ENCODE measurements at places on chromosomes 3 and 15. TPM values are rescaled to one million over a fixed set of nuclear protein-coding genes. Genes with fewer than 3 reads are reported as not detected.
A peak's percentile ranks its signal among the peaks of the same experiment; 100 is the strongest.

The FBXW12 gene
- total RNA-seq: not detected

The STAB1 gene
- total RNA-seq: not detected

- H3K4me3 ChIP-seq: no peak overlapping the region
- H3K36me3 ChIP-seq: no peaks in the 10 kb centered on the region
- H3K27me3 ChIP-seq: peaks cover 36% of the 10 kb centered on the region
- peaks cover 7% of the 10 kb centered on the region for H3K4me1 ChIP-seq
- no peak for DNase-seq
- no peak overlapping the region for H3K27ac ChIP-seq
Observed at GRCh38 chr3:126528800-126529541, 5.0 kb downstream of the CHST13 start.

DNA sequence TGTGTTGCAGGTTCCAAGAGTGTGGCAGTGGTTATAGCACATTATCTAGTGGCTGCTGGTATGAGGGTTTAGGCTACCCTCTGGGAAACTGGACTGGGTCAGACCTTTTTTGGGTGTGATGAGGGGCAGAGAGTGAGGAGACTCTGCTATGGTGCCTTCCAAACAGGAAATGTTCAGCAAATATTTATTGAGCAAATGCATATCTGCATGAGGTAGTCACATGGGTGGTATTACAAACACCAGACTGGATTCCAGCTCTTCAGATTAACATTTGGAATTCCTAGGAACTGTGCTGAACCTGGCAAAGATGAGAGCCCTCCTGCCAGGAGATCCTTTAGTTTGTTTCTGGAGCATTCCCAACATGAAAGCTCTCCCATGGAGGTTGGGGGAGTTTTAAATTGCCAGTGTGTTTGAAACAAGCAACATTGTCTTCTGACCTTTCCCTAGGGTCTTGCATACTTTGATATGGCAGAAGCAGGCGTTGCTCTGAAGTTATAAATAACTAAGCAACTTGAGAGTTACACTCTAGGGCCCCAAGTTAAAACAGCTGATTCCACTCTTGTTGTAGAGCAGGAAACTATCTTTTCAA is 341.2 kb upstream of the C2CD4B start:
- H3K27ac ChIP-seq: peak overlapping the region; percentile 72
- peaks cover 50% of the 10 kb centered on the region for H3K4me1 ChIP-seq
- H3K4me3 ChIP-seq: no peak overlapping the region
- no peaks in the 10 kb centered on the region for H3K36me3 ChIP-seq

- H3K27me3 ChIP-seq: no peaks in the 10 kb centered on the region
- peaks cover 45% of the 10 kb centered on the region for H3K4me1 ChIP-seq
- peaks cover 9% of the 10 kb centered on the region for H3K36me3 ChIP-seq
- DNase-seq: no peak
- H3K27ac ChIP-seq: peak overlapping the region; percentile 54
Observed at GRCh38 chr3:188683032-188683521, 488.7 kb upstream of the TPRG1 start.

DNA sequence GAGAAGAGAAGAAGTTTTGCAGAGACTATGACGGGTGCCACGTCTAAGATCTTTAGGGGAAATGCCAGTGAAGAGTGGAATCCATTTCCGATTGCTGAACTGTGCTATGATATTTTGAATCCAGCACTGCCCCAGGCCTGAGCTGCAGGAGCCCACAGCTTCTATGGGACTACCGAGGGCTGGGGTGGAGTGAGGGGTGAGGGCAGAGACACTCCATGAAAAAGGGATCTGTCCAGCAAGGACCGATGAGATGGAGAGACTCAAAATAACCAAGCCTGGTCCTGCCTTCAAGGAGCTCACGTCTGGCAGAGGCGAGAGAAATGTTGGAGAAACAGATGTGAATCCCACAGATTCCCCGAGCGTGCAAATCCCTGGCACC is 79.8 kb upstream of the MEF2A start:
- H3K4me1 ChIP-seq: peaks cover 16% of the 10 kb centered on the region
- DNase-seq: no peak
- no peak overlapping the region for H3K27ac ChIP-seq
- peak overlapping the region; percentile 28 for H3K4me3 ChIP-seq

- no peak overlapping the region for H3K27ac ChIP-seq
- H3K4me3 ChIP-seq: no peak overlapping the region
- H3K36me3 ChIP-seq: no peaks in the 10 kb centered on the region
- peaks cover 18% of the 10 kb centered on the region for H3K4me1 ChIP-seq
Observed at GRCh38 chr15:65289261-65289854, 2.7 kb upstream of the PARP16 start.

DNA sequence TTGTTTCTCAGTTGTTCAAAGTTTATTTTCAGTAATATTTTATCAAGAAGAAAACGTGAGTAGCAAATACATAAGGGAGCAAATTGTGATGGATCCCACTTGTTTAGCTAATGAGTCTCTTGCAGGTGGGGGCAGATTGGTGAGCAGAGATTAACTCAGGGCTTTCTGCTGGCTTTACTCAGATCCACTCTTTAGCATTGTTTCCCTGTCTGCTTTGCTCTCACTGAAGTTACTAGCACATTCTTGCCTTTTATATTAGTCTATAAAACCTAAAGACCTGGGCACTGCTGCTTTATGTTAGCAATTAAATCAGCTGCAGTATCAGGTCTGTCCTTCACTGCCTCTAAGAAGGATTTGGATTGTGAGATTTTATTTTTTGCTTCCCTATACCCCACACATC is 71.5 kb downstream of the STAC start:
- H3K4me1 ChIP-seq: peaks cover 7% of the 10 kb centered on the region
- DNase-seq: no peak
- no peak overlapping the region for H3K27ac ChIP-seq
- H3K4me3 ChIP-seq: no peak overlapping the region
- H3K36me3 ChIP-seq: peaks cover 2% of the 10 kb centered on the region

DNA sequence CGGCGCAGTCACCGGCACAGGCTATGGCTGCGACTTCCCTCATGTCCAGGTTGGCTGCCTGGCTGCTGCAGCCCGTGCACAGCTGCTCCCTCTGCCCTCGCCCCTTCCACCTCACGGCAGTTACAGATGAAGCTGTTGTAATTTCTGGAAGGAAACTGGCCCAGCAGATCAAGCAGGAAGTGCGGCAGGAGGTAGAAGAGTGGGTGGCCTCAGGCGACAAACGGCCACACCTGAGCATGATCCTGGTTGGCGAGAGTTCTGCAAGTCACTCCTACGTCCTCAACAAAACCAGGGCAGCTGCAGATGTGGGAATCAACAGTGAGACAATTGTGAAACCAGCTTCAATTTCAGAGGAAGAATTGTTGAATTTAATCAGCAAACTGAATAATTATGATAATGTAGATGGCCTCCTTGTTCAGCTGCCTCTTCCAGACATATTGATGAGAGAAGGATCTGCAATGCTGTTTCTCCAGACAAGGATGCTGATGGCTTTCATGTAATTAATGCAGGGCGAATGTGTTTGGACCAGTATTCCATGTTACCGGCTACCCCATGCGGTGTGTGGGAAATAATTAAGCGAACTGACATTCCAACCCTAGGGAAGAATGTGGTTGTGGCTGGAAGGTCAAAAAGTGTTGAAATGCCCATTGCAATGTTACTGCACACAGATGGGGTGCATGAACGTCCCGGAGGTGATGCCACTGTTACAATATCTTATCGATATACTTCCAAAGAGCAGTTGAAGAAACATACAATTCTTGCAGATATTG is 13.2 kb upstream of the GNB4 start:
- no peaks in the 10 kb centered on the region for H3K27me3 ChIP-seq
- no peak for DNase-seq
- H3K27ac ChIP-seq: no peak overlapping the region
- H3K4me3 ChIP-seq: no peak overlapping the region

DNA sequence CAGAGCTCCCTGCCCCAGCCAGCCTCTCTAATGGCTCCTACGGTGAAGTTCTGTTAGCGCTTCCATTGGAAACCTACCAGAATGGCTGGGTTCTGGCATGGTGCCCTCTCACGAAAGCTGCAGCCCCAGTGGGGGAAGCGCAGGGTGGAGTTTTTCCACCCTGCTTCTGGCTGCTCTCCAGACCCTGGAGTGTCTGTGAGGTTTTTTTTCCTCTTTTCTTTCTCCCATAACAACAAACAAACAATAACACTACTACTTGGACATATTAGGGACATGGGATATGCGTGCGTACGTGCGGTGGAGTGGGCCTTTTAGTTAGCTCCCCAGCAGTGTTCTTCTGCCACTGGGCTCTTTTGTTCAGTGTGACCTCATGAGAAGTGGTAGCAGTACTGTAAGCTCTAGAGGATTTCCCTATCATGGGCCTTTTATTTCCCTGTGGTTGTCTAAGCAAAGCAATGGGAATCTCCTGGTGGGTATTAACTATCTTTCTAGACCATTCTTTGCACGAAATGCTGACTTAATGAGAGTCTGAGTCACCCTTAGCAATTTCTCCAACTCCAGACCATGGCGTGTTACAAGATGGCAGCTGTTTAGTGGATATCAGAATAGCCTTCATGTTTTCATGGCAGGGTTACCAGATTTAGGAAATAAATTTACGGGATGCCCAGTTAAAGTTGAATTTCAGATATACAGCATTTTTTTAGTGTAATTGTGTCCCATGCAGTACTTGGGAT is 161.9 kb downstream of the FNDC3B start:
- peaks cover 49% of the 10 kb centered on the region for H3K4me1 ChIP-seq
- H3K4me3 ChIP-seq: no peak overlapping the region
- H3K27me3 ChIP-seq: no peaks in the 10 kb centered on the region
- peak; percentile 66 for DNase-seq
- peaks cover 5% of the 10 kb centered on the region for H3K36me3 ChIP-seq

DNA sequence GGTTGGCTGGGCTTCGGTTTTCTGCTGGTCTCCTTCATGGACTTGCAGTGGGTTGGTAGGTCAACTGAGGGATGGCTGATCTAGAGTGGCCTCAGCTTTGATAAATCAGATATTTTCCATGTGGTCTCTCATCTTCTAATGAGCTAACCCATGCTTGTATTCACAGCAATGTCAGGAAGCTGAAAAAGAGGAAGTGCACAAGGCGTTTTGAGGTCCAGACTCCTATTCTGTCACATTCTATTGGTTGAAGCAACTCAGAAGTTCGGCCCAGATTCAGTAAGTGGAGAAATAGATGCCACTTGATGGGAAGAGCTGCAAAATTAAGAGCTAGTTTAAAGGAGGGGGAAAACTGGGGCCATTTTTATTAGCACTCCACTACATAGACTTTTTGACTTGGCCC is 361.2 kb downstream of the DIPK2A start:
- H3K4me1 ChIP-seq: no peaks in the 10 kb centered on the region
- no peaks in the 10 kb centered on the region for H3K36me3 ChIP-seq
- no peak overlapping the region for H3K4me3 ChIP-seq
- no peak for DNase-seq
- no peaks in the 10 kb centered on the region for H3K27me3 ChIP-seq
- H3K27ac ChIP-seq: no peak overlapping the region

DNA sequence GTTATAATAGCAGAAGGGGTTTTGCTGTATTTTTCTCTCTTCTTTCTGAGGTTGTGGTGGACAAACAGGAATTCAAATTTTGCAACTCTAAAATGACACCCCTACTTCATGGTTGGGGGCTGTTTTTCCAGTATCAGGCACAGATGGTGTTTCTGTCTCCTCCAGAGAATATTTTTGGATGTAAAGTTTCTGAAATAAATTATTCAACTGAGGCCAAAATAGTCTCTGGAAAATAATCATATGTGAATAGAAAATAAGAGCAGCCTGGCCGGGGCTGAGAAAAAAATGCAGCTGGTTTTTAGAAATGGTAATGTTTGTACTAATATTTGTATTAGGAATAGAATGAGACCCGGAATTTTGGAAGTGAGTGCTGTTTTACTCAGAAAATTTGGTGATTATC is 121.3 kb upstream of the ADAMTS9 start:
- no peaks in the 10 kb centered on the region for H3K4me1 ChIP-seq
- H3K36me3 ChIP-seq: no peaks in the 10 kb centered on the region
- no peaks in the 10 kb centered on the region for H3K27me3 ChIP-seq
- no peak overlapping the region for H3K4me3 ChIP-seq
- H3K27ac ChIP-seq: no peak overlapping the region
- DNase-seq: no peak

GRCh38 chr15:31605467-31605931 is 278.9 kb downstream of the KLF13 start:
- H3K27ac ChIP-seq: peak overlapping the region; percentile 37
- H3K4me1 ChIP-seq: peaks cover 40% of the 10 kb centered on the region
- no peaks in the 10 kb centered on the region for H3K36me3 ChIP-seq
- peak; percentile 60 for DNase-seq
- no peaks in the 10 kb centered on the region for H3K27me3 ChIP-seq
- no peak overlapping the region for H3K4me3 ChIP-seq

DNA sequence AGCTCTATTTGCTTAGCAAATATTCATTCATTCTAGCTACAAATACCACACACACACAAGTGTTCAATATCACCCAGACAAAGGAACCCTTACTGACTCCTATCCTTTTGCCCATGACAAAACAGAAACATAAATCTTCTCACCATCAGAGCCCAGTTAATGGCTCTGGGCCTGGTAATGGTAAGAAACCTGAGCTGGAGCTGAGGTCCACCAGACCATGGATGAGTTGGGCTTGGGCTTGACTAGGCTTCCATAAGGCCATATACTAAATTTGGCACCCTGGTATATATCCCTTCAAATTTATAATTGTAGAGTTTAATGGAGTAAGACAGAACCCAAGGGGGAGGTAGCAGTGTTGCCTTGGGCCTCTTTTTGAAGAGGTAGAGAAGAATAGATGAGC is 29.4 kb downstream of the GPR176 start:
- no peak overlapping the region for H3K4me3 ChIP-seq
- H3K27ac ChIP-seq: no peak overlapping the region
- no peaks in the 10 kb centered on the region for H3K27me3 ChIP-seq
- no peak for DNase-seq

- H3K27me3 ChIP-seq: no peaks in the 10 kb centered on the region
- no peak overlapping the region for H3K27ac ChIP-seq
- H3K4me3 ChIP-seq: no peak overlapping the region
- H3K4me1 ChIP-seq: peaks cover 21% of the 10 kb centered on the region
- DNase-seq: no peak
Observed at GRCh38 chr3:172087602-172088580, 48.5 kb downstream of the FNDC3B start.

- H3K36me3 ChIP-seq: no peaks in the 10 kb centered on the region
- H3K4me3 ChIP-seq: no peak overlapping the region
- no peak overlapping the region for H3K27ac ChIP-seq
- no peaks in the 10 kb centered on the region for H3K4me1 ChIP-seq
- no peak for DNase-seq
- no peaks in the 10 kb centered on the region for H3K27me3 ChIP-seq
Observed at GRCh38 chr3:166444756-166445155, 607.5 kb upstream of the BCHE start.

DNA sequence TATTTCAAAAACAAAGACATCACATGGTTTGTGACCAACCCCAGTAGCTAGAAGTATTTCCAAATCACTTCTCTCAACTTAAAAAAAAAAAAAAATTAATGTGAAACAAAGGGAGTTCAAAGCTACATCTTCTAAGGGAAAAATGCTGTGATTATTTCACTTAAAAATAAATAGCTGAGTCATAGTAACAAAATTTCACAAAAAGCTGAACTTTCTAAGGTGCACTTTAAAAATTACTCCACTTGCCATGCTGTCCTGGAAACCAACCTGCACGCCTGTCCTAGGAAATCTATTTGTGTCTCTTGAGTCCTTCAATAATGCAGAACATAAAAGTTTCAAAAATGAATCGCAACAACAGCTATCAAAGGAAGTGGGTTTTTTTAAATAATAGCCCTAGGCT is 1.8 kb downstream of the ACAP2 start:
- peak overlapping the region; percentile 91 for H3K4me3 ChIP-seq
- H3K27ac ChIP-seq: peak overlapping the region; percentile 60
- H3K4me1 ChIP-seq: peaks cover 13% of the 10 kb centered on the region
- H3K27me3 ChIP-seq: no peaks in the 10 kb centered on the region
- peaks cover 8% of the 10 kb centered on the region for H3K36me3 ChIP-seq

Measured in SJSA1 (cell line).